Dermis blood vessel endothelial cell (primary cell): ENCODE measurements at places on chromosomes 11 and 22. TPM values are rescaled to one million over a fixed set of nuclear protein-coding genes. Genes with fewer than 3 reads are reported as not detected.

BDNF gene
- total RNA-seq, result 0.60 and 0.85 TPM in 2 replicates

FAM83F gene
- under 0.01 TPM in 2 replicates for total RNA-seq

RFPL3 gene
- not detected in 2 replicates for total RNA-seq

SLN gene
- not detected in 2 replicates for total RNA-seq

OR4C45 gene
- total RNA-seq, result not detected in 2 replicates

GRK3 gene
- total RNA-seq, result 0.51 and 0.93 TPM in 2 replicates

DNA sequence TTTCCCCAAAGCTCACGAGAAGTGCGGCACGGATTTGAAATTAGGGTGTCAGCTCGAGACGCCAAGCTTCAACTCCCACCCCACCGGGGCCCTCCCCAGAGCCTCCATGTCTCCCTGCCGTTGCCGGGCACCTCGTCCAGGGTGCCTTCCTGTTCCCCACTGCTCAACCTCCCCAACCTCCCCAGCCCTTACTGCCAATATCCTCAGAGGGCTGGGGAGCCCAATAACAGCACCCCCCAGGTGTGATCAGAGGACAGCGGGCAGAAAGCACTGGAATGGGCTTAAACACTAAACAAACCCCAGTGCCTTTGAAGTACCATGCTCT lies 1336.4 kb downstream of the TBC1D22A start:
- no peak for DNase-seq

DNA sequence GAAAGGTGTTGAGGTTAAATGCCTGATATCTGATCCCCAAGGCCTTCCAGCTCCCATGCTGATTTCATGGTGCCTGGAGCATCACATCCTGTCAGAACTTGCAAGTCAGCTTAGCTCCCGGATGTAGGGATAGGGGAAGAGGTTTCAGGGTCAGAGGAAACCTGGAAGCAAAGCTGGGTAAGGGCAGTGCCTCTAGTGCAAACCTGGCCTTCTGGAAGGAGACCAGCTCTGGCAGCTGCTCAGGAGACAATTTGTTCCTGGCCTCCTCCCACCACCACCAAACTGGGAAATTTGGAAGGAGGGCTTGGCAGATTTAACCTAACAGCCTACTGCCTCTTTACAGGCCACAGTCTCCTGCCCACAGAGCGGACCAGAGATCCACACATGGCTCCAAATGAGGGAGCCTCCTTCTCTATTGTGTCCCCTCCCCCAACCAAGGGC lies 9.2 kb upstream of the TSKU start:
- no peak for DNase-seq

- no peak for DNase-seq
These were observed 2.5 kb upstream of the TPST2 start for GRCh38 chr22:26592421-26592891.

- DNase-seq, result no peak
These were observed 24.6 kb downstream of the SDHAF2 start for GRCh38 chr11:61454520-61454919.

DNA sequence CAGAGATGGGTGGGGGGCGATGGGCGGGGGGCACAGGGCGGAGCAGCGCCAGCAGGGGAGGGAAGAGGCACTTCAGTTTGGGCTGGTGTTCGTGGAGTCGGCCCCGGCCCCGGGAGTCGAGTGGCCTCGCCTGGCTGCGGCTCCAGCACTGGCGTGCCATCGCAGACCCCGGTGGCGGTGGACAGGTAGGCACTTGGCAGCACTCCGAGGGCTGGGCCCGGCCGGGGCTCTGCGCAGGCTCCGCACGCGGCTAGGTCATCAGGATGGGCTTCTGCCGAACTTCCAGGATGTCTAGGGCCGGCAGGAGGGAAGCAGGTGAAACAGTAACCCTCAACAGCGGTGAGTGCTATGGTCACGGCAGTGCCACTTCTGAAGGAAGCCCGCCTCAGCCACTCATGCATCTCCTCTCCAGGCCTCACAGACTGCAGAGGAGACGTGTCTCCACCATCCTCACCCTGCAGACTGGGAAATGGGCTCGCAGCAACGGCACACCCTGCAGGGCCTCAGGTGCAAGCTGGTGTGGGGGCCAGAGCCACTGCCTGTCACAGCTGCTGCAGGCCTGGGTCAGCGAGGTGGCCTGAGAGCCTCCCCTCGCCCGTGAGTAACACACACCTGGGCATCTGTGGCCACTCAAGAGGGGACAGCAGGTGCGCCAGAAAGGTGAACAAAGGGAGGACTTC lies 33.3 kb downstream of the NUP50 start:
- no peak for DNase-seq

GRCh38 chr11:83019888-83020579 lies 51.7 kb downstream of the RAB30 start:
- DNase-seq, result no peak

- DNase-seq, result no peak
These were observed 41.5 kb downstream of the CSTPP1 start for GRCh38 chr11:46978005-46978491.

DNA sequence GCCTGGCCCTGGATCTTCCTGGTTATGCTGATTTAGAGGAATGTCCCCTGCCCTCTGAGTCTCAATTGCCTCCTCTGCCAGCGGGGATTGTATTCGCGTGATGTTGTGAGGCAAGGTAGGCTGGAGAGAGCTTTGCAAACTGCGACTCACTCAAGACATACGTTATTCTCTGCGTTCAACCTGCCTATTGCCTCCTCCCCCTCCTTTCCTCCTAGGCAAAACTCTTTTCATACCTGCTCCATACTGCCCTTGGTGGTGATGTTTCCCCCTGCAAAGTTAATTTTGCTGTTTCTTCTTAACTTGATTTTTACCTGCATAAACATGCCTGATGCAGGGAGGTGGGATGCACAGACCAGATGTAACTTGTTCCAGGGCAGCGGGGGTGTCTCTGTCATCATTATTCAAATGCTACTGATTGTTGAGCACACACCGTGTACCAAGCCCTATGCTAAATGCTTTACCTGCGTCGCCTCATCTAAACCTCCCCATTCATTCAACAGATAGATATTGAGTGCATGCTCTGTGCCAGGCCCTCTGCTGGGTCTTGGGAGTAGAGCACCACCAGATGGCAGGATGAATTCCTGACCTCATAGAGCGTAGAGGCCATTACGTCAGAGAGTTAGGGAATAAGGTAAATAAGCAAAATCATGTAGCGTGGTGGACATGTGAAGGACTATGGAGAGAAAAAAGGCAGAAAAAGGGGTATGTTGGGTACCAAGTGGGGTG lies 29.0 kb downstream of the SGSM1 start:
- DNase-seq, result peak; percentile 57
